ENCODE measurements at places on chromosomes 1 and 21.

- no peak for DNase-seq
Observed at GRCh38 chr1:237562242-237562823, 328.4 kb downstream of the ZP4 start.

DNA sequence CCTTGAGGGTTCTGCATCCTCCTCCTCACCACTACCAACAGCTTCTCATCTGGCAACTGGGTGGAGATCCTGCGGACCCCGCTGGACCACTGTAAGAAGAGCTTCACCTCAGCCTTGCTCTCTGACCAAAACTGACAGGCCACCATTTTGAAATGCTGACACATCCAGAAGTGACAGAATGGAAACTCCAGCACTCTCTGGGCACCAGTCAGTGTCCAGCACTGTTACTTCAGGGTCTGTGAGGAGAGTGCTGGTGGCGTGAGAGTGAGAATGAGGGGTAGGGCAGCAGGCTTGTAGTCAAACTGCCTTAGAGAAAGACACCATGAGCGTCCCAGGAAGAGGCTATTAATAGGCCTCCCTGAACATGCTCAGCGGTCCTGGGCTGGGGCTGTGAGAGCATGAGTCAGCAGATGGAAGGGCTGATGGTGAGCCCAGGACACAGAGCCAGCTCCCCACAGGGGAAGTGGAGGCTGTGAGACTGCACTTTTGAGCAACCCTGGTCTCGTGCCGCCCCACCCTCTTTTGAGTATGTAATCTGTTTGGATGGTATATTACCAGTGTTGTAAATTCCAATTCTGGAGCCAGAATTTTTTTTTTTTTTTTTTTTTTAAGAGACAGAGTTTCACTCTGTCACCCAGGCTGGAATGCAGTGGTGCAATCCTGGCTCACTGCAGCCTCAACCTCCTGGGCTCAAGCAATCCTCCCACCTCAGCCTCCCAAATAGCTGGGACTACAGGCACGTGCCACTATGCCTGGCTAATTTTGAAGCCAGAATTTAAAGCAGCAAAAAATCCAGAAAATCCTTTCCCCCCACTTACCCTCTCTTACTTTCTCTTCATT, 34.4 kb upstream of the SLC30A1 start:
- DNase-seq = no peak

GRCh38 chr21:26847002-26847401, 1.8 kb upstream of the ADAMTS1 start:
- no peak for DNase-seq

GRCh38 chr21:38257667-38258066, 876 bp downstream of the KCNJ15 start:
- no peak for DNase-seq
